CD8-positive, alpha-beta memory T cell (primary cell): ENCODE measurements at places on chromosomes 11 and 22. TPM values are rescaled to one million over a fixed set of nuclear protein-coding genes. Genes with fewer than 3 reads are reported as not detected.

- no peak for DNase-seq
Observed at GRCh38 chr11:126174816-126175215, 36.6 kb downstream of the RPUSD4 start.

DNA sequence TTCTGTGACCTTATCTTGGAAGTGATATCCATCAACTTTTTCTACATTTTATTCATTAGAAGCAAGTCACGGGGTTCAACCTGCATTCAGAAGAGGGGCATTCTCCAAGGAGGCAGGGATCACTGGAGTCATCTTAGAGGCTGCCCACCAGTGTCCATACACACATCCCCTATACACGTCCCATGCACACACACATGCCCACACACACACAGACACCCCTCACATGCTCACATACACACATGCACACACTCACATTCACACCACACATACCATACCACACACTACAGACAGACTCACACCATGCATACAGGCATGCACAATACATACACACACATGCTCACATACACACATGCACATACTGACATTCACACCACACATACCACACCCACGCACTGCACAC is 884.7 kb downstream of the TBC1D22A start:
- DNase-seq = no peak

- DNase-seq = no peak
Observed at GRCh38 chr11:127629200-127629599, 628.6 kb upstream of the KIRREL3 start.

GRCh38 chr22:29647954-29648737 is 44.7 kb downstream of the NF2 start:
- no peak for DNase-seq

GRCh38 chr11:59463190-59463641 is 6.5 kb downstream of the OR4D6 start:
- no peak for DNase-seq

DNA sequence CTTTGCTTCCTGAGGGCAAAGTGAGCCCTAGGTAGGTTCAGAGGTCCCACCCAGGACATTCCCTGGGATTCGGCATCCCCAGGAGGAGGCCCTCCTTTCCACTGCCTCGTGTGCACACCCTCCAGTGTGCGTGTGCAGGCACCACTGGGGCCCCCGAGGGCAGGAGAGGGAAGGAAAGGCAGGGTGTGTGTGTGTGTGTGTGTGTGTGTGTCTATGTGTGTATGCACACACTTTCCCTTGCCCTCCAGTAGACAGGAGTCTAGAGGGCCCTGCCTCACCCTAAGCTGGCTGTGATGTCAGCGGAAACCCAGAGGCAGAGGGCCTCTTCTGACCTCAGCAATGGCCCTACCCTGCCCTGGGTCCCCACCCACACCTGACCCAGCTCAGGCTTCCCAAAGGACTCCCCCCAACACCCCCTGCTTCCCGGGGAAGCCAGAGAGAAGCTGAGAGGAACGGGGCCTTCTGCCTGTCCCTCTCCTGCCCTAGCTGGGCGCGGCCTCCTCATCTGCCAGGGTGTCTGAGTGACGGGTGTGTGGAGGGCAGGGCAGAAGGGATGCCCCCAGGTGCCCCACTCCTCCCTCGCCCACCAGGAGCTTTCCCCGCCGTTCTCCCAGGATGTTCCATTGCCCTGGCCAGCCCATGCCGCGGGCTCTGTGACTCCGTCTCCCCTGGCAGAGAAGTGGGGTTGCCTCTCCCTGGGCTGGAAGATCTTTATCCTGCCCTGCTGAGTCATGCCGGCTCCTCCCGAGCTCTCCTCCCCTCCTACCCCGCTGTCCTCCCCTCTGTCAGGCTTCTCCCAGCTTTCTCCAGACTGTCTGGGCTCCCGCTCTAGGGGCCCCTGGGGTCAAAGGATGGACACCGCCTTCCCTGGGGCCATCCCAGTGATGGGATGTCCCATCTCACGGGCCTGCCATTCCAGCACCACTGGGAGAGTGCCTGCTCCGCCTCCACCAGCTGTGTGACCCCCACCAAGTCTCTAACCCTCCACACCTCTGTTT is 6.0 kb upstream of the CLCF1 start:
- DNase-seq = no peak

DNA sequence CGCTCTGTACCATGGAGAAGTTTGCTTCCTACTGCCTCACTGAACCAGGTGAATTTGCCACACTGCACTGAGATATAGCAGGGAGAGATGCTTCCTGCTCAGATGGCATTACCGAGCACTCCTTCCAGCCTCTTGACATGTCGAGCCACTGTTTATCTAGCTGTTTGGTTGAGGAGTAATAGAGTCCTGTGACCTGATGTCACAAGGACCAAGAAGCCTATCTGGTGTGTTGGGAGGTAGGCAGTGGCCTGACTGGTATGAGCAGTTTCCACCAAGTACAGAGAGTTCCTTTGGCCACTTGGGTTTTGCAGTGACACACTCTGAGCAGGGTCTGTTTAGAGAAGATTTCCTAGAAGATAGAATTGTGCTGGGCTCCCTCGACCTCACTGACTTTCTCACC is 5.2 kb downstream of the ACAD8 start:
- no peak for DNase-seq

GRCh38 chr11:47216121-47216798 is 1.5 kb downstream of the DDB2 start:
- DNase-seq = no peak

DNA sequence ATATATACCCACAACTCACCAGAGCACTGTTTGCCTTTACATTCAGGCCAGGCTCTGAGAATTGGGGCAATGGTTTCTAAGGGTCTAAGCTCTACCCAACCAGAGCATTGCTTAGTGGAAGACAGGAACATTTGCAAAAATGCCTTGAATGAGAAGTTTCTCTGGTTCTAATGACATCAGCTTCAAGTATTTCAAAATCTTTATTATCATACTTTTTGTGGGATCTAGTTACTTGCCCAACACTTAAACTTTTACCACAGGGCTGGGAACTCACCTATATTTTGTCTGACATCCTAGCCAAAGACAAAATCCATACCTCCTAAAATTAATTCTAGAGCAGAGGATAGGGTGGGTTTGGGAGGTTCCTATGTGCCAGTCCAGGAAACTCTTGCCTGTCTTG is 51.5 kb downstream of the INSC start:
- DNase-seq = no peak

GRCh38 chr22:47091921-47092700 is 329.7 kb downstream of the TBC1D22A start:
- no peak for DNase-seq

DNA sequence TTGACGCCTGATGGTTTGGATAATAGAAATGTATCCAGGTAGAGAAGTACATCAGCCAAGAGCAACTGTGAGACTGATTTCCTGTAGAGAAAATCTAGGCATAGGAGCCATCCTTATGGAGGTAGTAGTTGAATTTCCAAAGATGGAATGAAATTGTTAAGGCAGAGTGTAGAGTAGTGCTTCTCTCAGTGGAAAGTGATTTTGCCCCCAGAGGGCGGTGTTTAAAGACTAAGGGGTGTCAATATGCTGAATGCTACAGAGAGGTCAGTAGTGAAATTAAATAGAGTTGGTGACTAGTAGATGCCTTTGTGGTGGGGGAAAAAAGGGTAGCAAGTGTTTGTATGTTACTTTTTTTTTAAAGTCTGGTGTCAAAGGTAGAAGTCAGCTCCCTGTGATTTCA is 54.5 kb downstream of the TRIM44 start:
- no peak for DNase-seq

GRCh38 chr11:58121096-58121495 is 4.2 kb downstream of the OR9I1 start:
- DNase-seq = no peak

- DNase-seq = no peak
Observed at GRCh38 chr22:31631436-31631835, 30.6 kb downstream of the PISD start.

DNA sequence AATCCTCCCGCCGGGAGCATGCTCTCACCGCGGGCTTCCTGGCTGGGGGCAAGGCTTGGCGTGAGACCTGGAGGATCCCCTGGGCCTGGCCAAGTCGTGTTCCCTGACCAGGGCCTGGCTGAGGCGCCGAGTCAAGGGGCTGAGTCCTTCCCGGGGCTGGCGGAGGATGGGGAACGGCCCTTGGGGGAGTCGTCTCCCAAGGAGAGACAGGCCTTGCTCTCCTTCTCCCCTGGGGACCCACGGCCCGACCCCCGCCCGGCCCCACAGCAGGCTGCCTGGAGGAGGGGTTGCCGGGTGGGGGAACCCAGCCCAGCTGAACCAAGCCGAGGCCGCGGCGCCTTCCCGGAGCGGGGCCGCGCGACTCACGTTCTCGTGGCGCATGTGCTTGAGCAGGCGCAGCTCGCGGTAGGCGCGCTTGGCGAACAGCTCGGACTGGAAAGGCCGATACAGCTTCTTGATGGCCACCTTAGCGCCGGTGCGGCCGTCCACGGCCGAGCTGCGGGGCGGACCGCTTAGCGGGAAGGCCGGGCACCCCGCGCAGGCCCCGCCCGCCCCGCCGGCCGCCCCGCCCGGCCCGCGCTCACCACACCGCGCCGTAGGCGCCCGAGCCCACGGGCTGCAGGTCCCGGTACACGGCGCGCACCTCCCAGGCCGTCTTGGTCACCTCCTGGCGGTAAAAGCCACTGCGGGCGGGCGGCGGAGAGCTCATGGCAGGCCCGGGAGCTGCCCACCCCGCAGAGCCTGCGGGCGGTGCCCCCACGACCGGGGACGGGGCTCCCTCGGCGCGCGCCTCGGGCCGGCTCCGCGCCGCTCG is 475 bp downstream of the MAPK12 start:
- no peak for DNase-seq

- DNase-seq = no peak
Observed at GRCh38 chr11:130582176-130582575, 133.7 kb downstream of the ADAMTS15 start.

GRCh38 chr11:71284525-71285092 is 32.2 kb upstream of the SHANK2 start:
- no peak for DNase-seq

DNA sequence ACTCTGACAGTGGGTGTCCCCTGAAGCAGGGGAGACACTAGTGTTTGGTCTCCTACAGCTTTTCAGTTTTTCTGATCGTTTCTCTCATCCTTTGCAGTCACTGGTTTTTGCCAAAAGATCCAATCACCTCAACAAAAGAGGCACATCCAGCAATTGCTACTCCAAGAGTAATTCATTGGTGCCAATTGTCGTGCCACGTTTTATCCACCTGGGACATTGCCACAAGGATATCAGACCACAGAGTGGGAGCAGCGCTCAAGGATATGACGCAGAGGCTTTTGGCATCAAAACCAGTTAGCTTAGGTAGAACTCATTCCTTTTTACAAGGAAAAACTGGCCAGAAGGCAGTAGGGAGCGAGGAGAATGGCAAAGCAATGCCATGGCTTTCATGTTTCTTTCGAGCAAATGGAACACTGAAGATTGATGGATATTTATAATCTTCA is 40.9 kb upstream of the BLID start:
- no peak for DNase-seq

DNA sequence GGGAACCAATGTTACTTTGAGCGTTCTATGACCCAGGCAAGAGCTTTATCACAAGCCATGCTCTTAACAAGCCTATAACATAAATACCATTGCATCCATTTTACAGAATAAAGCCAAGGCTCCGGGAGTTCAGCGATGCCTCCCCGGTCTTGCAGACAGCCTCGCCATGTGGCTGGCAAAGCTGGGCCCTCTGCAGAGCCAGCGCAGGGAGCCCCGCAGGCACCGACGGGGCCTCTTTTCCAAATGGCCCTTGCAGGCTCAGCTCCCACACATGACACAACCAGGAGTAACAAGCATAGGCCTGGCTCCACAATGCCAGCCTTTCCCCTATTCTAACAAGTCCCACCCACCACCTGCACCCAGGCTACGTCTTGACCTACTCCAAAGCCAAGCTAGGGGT is 72.2 kb upstream of the TSPAN18 start:
- no peak for DNase-seq

- DNase-seq = no peak
Observed at GRCh38 chr11:46485856-46486443, 94.4 kb upstream of the CHRM4 start.

- DNase-seq = no peak
Observed at GRCh38 chr11:72844356-72844755, 30.1 kb downstream of the ATG16L2 start.

GRCh38 chr11:62439785-62440602 is 21.2 kb downstream of the SCGB1A1 start:
- no peak for DNase-seq

GRCh38 chr11:96173422-96173821 is 169.6 kb downstream of the MAML2 start:
- DNase-seq = no peak

DNA sequence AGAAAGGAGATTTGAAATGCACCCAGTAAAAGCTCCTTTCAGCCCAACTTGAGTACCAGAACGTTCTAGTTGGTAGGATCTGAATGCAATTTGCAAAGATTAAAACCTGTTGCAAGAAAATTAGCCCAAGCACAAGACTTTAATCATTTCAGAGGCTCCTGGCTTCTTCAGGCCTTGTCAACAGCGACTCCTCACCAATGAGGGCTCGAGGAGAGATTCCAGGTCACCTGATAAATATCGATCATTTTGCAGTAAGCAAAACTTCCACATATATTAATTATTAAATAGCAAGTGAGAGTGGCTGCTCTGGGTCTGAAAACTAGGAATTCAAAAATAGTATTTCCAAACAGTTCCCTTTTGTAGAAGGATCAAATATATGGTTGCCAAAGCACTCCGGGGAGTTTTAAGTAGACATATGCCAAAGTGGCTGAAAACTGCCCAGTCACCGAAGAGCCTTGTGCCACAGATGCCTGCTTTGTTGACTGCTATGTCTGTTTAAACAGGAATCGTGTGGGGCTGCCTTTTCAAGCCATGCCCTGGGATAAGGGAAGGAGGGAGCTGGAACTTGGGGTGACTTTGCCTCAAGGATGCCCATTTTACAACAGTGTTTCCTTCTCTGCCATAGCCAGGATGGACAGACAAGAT is 64.0 kb downstream of the CSNK2A3 start:
- DNase-seq = no peak

TRIM64C gene
- not detected for total RNA-seq

TLCD5 gene
- total RNA-seq = 1.5 TPM

OR2AG1 gene
- total RNA-seq = not detected

KRTAP5-10 gene
- total RNA-seq = not detected

COMMD9 gene
- 71.5 TPM for total RNA-seq

OR4S2 gene
- total RNA-seq = not detected

SHANK3 gene
- total RNA-seq = 0.07 TPM

RAG1 gene
- 0.27 TPM for total RNA-seq

RBMXL2 gene
- not detected for total RNA-seq

OR52N4 gene
- total RNA-seq = 0.48 TPM

CCDC15 gene
- total RNA-seq = 3.7 TPM
